ENCODE measurements at places on chromosomes 12 and 14. TPM values are rescaled to one million over a fixed set of nuclear protein-coding genes. Genes with fewer than 3 reads are reported as not detected.

STON2 gene
- polyA plus RNA-seq, result 13.6 TPM

SLC38A1 gene
- polyA plus RNA-seq, result 30.9 TPM

DNA sequence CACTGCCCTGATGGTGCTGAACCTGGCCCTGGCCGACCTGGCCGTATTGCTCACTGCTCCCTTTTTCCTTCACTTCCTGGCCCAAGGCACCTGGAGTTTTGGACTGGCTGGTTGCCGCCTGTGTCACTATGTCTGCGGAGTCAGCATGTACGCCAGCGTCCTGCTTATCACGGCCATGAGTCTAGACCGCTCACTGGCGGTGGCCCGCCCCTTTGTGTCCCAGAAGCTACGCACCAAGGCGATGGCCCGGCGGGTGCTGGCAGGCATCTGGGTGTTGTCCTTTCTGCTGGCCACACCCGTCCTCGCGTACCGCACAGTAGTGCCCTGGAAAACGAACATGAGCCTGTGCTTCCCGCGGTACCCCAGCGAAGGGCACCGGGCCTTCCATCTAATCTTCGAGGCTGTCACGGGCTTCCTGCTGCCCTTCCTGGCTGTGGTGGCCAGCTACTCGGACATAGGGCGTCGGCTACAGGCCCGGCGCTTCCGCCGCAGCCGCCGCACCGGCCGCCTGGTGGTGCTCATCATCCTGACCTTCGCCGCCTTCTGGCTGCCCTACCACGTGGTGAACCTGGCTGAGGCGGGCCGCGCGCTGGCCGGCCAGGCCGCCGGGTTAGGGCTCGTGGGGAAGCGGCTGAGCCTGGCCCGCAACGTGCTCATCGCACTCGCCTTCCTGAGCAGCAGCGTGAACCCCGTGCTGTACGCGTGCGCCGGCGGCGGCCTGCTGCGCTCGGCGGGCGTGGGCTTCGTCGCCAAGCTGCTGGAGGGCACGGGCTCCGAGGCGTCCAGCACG lies 4.7 kb downstream of the LTB4R start:
- no peak for DNase-seq

- DNase-seq, result no peak
Observed at GRCh38 chr14:46290706-46291105, 360.9 kb downstream of the RPL10L start.

DNA sequence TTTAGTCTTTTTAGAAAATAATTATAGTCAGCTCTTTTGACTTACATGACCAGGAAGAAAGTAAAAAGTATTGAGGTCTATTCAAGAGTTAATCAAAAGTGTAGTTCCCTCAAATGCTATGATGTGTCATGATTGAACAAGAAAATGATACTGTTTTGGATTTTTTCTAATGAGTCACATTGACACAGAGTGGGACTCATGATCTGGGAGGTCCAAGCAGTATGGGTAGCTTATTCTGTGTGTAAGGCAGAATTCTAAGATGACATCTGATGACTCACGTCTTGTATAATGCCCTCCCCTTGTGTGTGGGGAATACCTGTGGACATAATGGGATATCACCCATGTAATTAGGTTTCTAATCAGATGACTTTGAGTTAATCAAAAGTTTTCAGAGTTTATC lies 178.1 kb upstream of the DDHD1 start:
- DNase-seq, result no peak
